CD4-positive, alpha-beta T cell treated with Interleukin-17A for 1 hour (primary cell): ENCODE measurements at places on chromosomes 5 and 9.
A peak's percentile ranks its signal among the peaks of the same experiment; 100 is the strongest.

DNA sequence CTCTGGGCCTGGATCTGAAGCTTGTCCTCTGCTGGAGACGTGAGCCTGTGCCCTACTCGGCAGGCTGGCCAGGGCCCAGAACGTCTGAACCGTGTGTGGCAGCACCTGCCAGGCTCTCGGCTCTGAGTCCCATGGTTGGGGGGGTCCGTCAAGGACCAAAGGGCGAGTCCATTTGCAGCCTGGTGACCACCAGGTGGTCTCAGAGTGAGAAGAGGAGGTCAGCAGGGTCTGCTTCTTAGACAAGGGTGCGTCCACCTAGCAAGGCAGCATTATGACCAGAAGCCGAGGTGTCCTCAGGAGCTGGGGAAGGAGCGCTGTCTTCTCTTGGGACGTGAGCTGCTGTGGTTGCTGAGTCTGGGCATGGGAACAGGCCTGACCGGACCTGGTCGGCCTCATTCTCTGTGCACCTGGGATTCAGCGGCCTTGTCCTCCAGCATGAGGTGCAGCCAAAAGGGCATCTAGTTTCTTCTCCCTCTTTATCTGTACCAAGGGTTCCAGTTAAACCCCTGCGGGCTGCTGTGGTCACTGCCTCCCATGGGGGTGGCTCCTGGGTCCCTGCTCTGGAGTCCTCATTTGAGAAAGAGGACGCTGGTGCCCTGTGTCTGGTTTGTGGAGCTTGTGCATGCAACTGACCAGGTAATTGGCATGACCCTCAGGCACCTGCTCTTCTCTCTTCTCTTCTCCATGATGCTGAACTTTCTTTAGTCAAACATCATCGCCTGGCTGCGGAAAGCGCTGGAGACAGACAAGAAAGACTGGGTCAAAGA lies 14.4 kb downstream of the EXOC3 start:
- DNase-seq: no peak

DNA sequence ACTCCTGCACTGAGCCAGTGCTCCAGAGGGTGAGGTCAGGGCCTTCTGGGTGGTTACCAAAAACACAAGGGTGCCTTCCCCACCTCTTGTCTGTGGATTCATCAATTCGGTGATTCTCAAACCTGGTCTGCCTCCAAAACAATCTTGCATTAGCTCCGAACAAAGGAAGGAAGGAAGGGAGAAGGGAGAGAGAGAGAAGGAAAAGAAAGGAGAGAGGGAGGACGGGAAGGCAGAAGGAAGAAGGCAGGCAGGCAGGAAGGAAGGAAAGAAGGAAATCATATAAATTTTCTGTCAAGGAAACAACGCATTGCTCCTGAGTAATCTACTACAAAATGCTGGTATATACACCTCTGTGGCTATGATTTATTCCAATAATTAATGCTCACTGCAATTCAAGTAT lies 39.3 kb downstream of the MYO10 start:
- DNase-seq: no peak

DNA sequence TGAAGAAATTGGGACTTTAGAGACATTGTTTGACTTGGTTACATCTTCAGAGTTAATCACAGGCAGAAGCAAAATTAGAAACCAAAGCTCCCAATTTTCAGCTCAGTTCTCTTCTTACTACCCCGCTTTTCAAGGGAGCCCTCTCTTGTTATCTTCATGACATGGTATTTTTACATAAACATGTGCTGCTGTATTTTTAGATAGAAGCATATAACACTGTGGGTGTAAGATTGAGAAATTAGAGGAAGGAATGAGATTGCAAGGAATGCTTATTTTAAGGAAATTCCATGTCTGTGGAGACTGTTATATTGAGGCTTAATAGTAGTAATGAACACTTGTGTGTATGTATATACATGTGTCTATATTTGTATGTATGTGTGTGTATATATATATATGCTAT lies 401.6 kb downstream of the TMEM232 start:
- DNase-seq: no peak

DNA sequence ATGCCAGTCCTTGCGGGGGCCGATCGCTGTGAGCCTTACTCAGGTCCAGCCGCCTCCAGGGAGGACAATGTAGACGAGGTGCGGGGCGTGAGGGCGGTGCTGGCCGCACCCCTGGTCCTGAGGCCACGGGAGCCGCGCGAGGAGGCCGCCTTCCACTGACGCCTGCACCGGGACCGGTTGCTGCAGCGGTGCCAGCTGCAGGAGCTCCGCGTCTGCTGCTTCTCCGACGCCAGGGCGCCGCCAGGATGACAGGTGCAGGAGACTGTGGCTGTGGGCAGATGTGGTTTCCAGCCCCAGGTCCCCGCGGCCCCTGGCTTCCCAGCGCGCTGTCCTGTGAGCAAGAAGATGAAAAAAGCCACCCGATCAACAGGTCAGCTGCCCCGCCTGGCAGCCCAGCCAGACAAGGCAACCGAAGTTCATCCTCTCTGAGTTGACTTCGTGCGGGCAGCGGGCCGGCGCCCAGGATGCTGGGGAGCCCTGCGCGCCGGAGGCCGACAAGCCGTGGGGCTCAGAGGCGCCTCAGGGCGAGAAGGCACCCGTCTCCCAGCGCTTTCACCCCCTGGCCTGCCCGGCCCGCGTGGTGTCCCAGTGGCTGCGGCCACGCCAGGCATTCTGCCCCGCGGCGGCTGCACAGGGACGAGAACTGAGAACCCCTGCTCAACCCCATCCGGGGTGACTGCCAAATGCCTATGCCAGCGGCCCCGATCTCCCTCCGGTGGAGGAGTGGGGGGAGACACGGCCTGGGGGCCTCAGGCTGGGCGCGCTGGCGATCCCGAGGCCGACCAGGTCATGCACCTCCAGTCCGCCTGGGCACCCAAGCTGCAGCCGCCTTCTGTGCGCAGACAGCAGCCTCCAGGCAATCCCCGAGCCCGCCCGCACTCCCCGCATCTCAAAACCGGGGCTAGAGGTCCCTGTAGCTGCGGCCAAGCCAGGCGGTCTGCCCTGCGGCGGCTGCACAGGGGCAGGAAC lies 43.4 kb upstream of the BICD2 start:
- peak; percentile 20 for DNase-seq

DNA sequence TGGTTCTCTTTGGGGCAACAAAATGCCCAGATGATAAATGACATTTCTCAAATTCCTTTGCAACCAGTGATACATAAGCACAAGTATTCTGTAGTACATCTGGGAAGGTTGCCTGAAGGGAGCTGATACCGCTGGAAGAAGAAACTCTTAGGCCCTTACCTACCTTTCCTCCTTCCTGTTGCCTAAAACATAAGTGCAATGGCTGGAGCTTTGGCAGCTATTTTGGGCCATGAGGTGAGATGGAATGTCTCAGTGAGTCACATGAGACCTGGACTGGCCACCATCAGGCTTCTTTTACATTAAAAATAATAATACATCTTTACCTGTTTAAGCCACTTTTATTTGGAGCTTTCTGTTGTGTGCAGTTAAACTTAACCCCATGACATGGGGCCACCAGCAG lies 11.2 kb upstream of the ADGRD2 start:
- DNase-seq: no peak
